ENCODE measurements at places on chromosomes 3 and 15. TPM values are rescaled to one million over a fixed set of nuclear protein-coding genes. Genes with fewer than 3 reads are reported as not detected.

GRCh38 chr15:72086010-72086697, 31.8 kb downstream of the MYO9A start:
- DNase-seq = peak; percentile 68

- DNase-seq = no peak
Observed at GRCh38 chr15:28023422-28023821, 75.7 kb downstream of the OCA2 start.

- DNase-seq = no peak
Observed at GRCh38 chr3:173992416-173992815, 594.9 kb downstream of the NLGN1 start.

GRCh38 chr3:9398700-9399336, 1.4 kb downstream of the SETD5 start:
- no peak for DNase-seq

DNA sequence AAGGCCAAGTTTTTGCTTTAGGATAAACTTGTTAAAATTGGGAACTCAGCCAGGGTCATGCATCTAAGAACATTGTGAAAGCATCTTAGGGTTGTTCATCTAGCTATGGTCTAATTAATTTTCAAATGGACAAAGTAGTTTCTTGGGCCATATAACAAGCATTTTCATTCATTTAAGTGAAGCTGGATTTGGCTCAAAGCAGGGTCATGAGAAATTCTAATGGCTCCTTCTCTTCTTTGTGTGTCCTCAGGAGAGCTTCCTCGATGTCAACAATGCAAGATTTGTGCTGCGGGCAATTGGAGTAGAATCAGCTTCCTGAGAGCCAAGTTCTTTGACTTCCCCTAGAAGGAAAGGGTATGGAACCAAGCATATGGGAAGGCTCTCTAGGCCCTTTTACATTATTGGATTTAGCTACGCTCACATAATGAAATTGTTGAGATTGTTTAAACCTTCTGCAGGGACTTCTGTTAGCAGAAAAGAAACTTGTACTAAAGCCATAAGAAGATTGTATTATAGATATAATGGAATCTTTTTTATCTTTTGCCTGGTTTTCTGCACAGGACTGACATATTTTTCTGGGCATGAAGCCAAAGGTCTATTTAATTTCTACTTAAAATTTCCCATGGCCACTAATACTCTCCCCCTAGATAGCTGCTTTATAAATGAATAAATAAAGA, 1.8 kb upstream of the SAMMSON start:
- no peak for DNase-seq

DNA sequence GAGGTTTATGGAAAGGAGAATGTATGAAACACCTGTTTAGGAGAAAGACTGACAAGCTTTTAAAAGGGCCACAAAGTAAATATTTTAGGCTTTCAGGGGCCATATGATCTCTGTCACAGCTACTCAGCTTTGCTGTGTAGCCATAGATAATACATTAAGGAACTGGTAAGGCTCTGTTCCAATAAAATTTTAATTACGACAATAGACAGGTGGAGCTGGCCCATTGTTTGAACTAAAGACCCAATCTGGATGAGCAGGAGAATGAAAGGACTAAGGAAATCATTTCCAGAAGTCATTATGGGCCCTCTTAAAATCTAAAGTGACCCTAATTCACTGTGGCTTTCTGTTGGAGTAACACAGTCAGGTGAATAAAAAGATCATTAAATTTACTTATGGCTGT, 48.5 kb upstream of the SLC12A8 start:
- no peak for DNase-seq

GRCh38 chr3:19541284-19541683, 392.7 kb downstream of the EFHB start:
- DNase-seq = no peak

- DNase-seq = no peak
Observed at GRCh38 chr3:122123850-122124249, 59.6 kb upstream of the CASR start.

GRCh38 chr3:21778715-21779114, 27.7 kb upstream of the ZNF385D start:
- no peak for DNase-seq

- no peak for DNase-seq
Observed at GRCh38 chr3:157618886-157619285, 115.7 kb upstream of the VEPH1 start.

GRCh38 chr3:178457511-178457910, 78.7 kb upstream of the KCNMB2 start:
- no peak for DNase-seq

DNA sequence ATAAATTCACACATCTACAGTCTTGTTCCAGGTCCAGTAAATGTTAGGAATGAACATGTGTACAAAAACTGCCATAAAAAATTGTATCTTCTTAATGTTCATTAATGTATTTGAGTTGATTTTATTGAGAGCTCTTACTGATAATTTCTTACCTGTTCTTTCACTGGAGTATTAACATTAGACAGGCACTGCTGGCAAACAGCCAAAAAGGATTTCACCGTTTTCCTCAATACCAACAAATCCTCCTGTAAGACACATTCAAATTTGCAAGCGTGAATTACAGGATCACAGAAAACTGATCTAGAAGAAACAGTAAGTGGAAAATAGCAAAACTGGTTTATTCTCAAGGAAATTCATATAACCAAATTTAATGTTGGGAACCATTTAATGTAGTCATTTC, 127.4 kb downstream of the PCCB start:
- DNase-seq = no peak

DNA sequence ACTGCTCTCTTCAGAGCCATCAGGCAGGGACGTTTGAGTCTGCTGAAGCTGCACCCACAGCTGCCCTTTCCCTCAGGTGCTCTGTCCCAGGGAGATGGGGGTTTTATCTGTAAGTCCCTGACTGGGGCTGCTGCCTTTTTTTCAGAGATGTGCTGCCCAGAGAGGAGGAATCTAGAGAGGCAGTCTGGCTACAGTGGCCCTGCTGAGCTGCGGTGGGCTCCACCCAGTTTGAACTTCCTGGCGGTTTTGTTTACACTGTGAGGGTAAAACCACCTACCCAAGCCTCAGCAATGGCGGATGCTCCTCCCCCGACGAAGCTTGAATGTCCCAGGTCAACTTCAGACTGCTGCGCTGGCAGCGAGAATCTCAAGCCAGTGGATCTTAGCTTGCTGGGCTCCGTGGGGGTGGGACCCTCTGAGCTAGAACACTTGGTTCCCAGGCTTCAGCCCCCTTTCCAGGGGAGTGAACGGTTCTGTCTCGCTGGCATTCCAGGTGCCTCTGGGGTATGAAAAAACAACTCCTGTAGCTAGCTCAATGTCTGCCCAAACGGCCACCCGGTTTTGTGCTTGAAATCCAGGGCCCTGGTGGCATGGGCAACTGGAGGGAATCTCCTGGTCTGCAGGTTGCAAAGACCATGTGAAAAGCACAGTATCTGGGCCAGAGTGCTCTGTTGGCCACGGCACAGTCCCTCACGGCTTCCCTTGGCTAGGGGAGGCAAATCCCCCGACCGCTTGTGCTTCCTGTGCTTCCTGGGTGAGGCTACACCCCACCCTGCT, 21.1 kb upstream of the ST6GAL1 start:
- DNase-seq = no peak

DNA sequence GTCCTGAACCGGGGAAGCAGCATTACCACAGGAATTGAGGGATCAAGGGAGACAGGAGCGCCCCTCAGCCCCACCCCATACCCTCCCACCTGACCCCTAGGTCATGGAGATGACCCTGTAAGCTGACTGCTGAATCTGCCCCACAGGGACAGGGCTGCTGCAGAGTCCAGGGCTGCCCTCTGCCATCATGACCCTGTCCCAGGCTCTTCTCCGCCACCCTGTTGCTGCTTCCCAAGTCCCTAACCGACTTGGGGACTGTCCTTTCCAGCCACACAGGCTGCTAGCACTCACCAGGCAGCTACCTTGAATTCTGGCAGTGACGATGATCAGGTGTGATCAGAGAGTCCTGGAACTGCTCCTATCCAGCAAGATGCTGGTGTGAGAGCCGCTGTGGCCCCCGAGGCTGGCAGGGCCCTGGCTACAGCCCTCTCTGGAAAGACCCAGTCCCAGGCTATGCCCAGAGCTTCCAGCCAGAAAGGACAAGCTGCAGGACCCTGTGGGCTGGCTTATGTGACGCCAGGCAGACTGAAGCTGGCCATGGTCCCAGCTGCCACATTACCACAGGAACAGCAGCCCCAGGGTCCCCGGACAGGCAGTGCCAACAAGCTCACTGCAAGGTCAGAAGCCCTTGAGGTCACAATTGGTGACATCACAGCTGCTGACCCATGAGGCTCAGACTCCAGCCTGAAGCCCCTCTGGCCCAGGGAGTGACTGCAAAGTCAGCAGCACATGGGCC, at the start of gene C3orf22:
Gene C3orf22 (minus strand): TSS at position 597 of the 736 bp plus-strand sequence. CDS start 5,542 bp downstream, outside the sequence.
- peak; percentile 10 for DNase-seq

GRCh38 chr3:44416031-44417030, 61.1 kb downstream of the ZNF445 start:
- peak; percentile 8 for DNase-seq

DNA sequence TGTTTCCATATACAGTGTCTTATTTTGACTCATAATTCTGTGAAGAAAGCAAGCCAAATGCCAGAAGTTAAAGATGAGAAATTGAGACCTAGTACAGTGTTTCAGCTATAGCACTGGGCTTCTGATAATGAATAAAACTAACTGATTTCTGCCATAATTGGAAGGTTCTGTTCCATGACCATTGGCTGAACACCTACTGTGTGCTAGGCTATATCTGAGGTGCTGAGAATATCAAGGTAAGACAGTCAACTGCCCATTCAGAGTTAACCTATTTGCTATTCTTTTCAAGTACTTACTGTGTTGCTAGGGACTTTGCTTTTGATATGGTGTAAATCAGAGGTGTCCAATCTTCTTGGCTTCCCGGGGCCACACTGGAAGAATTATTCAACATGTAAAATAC, 73.4 kb downstream of the LHFPL4 start:
- DNase-seq = no peak

GRCh38 chr3:17747174-17747889, 4.9 kb upstream of the TBC1D5 start:
- no peak for DNase-seq

DNA sequence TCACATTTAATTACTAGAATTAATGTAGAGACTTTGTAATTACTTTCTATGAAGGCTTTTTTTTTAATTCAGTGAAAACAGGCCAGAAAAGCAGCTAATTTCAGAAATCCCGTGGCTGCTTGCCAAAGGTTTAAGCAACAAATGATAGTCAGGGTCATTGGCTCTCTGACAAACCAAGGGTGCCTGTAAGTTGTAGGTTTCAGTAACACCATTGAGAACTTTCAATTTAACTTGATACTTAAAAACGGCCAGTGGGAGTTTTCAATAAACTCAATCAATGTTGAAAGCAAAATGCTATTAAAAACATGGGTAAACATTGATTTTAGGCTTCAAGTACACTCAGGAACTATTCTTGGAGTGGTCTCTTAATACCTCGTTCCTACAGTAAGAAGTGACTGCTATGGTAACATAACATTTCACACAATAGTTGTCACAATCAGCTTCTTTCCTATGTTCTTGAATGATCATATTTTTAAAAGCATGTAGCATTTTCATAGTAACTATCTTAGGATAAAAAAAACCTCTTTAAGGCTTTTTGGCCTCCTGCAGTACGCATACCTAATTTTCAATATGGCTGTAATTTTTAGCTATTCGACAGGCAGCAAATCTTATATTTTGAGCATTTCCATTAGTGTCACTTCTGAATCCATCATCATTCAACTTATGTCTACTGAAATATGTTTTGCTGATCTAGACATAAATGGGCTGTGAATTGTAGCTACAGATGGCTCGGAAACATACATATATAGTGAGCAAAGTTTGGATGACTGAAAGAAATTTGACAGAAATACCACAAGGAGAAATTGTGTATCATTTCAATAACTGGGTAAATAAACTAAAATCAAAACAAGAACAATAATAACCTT, 592.1 kb upstream of the GBE1 start:
- no peak for DNase-seq

DNA sequence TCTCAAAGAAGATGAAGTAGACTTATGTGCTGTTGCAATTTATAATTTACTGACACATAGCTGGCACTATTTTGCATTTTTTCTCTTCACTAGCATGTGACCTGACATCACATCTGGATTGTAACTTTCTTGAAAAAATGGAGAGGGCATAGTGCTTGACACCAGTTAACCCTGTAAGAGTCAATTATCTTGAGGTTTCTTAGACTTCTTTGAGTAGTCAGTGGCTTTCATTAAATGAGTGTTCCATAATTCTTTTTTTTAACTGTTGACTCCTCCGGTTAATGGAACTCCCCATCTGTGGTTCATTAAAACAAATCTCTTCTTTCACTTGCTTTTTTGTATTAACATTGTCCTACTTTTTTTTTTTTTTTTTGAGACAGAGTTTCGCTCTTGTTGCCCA, 16.9 kb upstream of the PRKCI start:
- no peak for DNase-seq

DNA sequence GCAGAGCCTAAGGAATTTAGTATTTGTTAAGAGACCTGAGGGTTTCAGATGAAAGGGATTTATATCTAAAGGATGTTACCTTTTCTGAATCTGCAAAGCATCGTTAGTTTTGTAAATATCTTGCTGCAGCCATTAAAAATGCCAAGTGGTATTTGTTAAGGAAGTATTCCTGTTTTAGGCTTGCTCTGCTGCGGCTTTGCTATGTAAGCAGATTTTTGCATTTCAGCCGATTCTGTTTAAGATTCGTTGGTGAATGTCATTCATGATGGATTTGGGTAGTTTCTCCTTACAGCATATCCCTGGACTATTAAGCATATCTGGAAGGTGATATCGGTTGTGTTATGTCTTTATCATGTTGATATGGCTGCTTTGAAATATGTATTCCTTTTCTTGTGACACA, 1.0 kb downstream of the USP8 start:
- DNase-seq = no peak

- DNase-seq = no peak
Observed at GRCh38 chr3:23161308-23161707, 41.8 kb upstream of the UBE2E2 start.

- DNase-seq = no peak
Observed at GRCh38 chr15:28993051-28993719, 107.4 kb downstream of the APBA2 start.

DNA sequence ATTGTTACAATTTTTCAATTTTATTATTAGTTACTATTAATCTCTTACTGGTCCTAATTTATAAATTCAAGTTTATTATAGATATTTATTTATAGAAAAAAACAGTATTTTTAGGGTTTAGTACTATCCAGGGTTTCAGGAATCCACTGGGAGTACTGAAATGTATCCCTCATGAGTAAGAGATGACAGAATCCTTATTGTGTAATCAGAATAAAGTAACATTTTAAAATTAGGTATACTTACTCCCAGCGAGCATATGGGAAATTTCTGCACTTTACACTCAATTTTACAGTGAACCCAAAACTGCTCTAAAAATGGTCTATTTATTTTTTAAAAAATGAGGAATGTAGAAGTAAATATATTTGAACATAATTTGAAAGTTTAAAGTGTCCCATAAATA, 202.7 kb downstream of the CGGBP1 start:
- no peak for DNase-seq

Gene AMT
- total RNA-seq = 1.8 TPM

Gene REC114
- total RNA-seq = not detected

Gene NANOGP8
- total RNA-seq = not detected

Gene SCAMP5
- total RNA-seq = 1.3 TPM

Gene WDR93
- total RNA-seq = 0.12 TPM

Gene GOLGA8K
- total RNA-seq = not detected

All from lower leg skin (tissue), 4 donors.